ENCODE measurements at places on chromosomes 7 and 10.

GRCh38 chr10:113038985-113039384 is 88.9 kb downstream of the TCF7L2 start:
- no peak for DNase-seq

GRCh38 chr7:49244543-49244942 is 320.2 kb downstream of the CDC14C start:
- DNase-seq = no peak

DNA sequence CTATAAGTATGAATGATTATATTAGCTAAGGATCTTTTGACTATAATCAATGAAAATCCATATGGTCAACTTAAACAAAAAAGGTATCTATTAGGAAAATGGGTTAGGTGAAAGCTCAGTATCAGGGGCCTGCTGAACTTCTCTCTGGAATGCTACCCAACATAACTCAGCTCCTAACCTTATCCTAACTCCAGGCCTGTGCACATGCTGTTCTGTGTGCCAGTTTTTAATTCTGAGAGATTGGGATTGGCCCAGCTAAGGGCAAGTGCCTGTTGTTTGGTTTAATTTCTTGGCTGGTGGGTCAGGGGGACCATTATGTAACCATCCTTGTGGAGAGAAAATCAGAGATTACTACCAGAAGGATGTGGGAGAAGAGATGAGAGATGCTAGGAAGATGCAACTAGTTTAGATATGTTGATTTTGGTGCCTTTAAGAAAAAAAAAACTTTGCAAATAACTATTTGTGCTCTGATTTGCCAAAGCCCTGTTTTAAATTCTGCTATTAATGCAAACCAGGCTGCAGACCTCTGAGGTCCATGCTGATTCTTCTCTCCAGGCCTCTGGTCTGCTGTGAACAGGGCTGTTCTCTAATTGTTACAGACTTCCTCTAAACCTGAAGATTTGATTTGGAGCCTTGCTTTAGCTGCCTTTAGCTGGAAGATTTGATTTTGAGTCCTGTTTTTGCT is 23.9 kb upstream of the HDAC9 start:
- no peak for DNase-seq

DNA sequence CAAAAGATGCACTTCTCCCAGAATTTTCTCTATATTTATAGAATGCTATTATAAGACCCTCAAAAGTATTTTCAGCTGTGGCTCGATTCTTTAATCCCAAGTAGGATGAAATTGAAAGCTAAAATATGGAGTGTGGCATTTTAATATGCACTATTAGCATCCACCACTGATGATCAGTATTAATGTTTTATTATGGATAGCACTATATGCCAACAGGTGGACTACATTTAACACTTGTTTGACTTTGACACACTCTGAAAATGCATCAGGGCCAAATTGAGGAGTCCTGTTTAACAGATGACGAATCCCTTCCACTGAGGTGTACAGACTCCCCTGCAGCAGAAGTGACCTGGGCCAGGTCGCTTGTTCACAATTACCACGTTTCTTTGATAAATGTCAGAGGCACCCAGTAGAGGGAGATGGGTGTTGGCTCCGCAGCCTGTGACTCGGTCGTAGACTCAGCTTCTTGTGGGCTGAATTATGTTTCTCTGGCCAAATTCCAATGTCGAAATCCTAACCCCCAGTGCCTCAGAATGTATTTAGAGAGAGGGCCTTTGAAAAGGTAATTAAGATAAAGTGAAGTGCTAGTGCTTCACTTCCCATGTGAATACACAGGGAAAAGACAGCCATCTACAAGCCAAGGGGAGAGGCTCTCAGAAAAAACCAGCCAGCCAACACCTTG is 48.1 kb downstream of the WIPF3 start:
- DNase-seq = peak; percentile 6
